Stimulated activated CD4-positive, alpha-beta T cell treated with anti-CD3 and anti-CD28 coated beads, TNF-alpha, amount 100 ng/mL, for 48 hours (primary cell): ENCODE measurements at places on chromosomes 7 and 10.

DNA sequence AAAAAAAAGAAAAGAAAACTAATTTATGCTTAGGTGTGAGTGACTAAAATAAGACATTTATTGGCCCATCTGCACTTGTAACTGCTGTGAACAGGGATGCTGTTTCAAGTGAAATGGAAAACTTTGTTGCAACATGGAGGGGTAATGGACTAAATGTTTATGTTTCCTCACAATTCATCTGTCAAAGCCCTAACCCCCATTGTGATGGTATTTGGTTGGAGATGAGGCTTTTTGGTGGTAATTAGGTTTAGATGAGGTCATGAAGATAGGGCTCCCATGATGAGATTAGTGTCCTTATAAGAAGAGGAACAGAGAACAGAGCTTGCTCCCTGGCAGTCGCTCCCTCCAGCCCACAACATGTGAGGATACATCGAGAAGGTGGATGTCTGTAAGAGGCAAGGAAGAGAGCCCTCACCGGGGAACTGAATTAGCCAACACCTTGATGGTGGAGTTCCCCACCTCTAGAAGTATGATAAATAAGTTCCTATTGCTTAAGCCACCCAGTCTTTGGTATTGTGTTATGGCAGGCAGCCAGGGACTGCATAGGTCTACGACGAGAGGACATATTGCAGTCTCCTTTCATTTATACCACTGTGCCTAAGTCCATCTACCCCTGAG lies 28.6 kb upstream of the VCL start:
- no peak for DNase-seq

DNA sequence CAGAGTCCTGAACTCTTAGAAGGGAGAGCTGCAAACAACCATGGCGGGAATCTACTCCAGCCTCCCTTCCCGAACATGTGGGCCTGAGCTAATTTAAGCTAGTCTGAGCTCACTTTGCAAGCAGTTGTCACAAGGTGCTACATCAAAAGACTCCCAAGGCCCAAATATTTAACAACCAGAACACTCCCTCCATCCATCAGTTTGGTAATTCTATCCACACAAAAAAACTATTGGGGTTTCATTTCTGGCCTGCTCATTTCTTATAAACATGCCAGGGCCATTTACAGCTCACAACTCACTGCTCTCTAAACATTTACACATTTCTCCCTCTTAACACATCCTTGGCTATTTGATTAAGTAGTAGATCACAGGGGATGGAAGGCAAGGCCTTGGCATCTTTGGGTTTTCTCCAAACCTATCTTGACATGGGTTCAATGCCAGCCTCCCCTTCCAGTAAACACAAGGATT lies 263.4 kb downstream of the KCNMA1 start:
- no peak for DNase-seq

GRCh38 chr10:6195376-6195775 lies 7.4 kb upstream of the PFKFB3 start:
- no peak for DNase-seq

DNA sequence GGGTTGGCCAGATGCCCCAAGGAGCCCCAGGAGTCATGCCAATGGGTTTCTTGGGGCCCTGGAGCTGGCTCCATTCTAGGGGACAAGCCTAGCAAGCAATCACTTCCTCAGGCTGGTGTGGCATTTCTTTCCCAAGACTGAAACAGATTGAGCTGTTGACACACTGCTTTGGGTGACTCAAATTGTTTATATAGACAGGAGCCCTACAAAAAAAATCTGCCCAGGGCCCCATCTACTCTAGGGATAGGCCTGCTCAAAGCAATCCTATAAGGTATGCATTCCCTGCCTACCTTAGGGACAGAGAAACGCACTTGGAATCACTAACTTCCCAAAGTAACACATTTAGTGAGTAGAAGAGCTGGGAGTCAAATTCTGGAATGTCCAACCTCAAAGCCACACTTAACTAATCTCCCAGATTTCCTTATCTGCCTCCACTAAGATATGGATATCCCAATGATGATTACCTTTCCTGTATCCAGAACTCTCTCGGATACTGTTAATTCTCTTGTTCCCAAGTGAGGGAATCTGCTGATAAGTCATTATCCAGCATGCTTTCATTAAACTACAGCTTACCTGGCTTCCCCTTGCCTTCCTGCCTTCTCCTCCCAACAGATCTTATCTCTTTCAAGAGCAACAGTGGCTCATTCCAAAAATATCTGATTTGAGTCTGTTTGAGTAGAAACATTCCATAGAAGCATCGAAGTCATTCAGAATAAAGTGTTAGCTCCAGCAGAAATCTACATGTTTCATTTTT lies 3.1 kb downstream of the ABLIM1 start:
- no peak for DNase-seq

GRCh38 chr7:150410680-150411346 lies 31.7 kb downstream of the ZNF775 start:
- DNase-seq = no peak

- peak; percentile 18 for DNase-seq
These were observed 41.7 kb upstream of the CALD1 start for GRCh38 chr7:134737566-134738345.

DNA sequence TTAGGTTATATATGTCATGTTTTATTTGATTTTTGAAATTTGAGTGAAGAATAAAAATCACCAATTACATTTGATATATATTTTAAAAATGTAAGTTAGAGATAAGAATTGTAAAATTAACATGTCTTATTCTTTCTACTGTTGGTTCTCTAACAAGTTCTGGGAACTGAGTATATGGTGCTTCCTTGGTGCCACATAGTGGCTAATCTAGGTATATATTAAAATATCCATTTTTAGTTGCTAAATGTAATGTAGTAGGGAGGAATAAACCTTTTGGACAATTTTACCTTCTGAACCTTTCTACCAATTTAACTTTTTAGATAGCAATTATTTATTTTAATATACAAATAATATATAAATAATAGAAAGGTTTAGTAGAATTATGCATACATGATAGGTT lies 17.5 kb downstream of the CFAP69 start:
- no peak for DNase-seq

DNA sequence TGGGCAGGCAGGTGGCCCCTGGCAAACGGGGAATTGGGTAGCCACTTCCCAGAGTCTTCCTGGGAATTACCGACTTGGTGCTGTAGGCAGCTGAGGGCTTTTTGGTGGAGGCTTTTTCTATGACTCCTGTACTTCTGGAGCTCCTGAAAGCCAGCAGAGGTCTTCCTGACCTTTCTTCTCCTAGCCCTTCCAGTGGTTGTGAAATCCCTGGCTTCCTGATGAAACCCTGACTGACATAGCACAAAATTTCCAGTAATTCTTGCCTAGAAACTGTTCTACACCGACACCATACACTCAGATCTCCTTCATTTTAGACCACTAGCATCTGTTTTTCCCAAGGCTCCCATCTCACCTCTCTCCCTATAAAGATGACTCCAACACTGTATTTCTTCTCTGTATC lies 120.2 kb downstream of the STRA8 start:
- no peak for DNase-seq
